NCI-H345 (cell line): ENCODE measurements at places on chromosomes 3 and 15.

GRCh38 chr3:41143421-41144031, 55.8 kb upstream of the CTNNB1 start:
- no peak for DNase-seq

DNA sequence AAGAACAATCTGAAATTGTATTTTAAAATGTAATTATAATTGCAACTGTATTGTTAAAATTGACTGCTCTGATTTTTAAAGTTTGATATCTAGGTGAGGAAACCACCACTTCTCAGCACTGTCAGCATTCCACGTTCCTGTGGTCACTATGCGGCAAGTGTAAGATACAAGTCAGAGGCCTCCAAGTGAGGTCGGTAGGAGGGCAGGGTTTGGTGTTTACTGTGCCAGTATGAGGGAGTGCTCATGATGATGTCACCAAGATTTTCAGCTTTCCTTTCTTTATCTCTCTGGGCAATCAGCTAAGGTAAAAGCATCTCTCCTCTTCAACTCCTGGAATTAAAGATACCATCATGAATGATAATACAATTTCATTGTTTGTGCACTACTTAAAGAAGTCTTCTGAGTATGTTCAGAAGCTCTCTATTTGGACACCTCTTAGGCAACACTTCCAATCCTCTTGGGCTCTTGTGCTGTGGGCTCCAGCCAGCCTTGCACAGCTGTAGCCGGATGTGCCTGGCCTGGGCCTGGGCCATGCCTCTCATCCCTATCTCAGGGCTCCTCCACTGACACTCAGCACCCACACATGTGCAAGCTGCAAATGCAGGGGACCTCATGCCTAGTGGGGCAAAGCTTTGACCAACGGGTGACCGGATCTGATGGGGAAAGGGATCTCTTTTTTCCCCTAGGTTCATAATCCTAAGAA, 42.9 kb downstream of the CCR3 start:
- no peak for DNase-seq

GRCh38 chr15:27538325-27538724, 560.8 kb downstream of the OCA2 start:
- peak; percentile 83 for DNase-seq

DNA sequence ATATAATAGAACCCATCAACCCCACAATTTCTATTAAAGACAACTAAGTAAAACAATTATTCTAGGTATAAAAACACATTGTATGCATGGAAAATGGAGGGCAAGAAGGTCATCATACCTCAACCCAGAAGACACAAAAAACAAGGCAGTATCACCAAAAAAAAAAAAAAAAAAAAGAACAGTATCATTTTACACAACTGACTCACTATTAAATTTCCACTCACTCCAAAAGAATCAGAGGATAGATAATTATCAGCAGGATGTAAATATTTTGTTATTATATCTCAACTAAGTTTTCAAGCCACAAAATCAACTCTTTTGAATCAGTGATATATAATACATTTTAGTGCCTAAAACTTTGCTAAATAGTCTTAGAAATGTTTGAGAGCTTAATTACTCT, 55.0 kb downstream of the CLASP2 start:
- no peak for DNase-seq

GRCh38 chr3:102258666-102259227, 176.1 kb upstream of the ZPLD1 start:
- DNase-seq = no peak

DNA sequence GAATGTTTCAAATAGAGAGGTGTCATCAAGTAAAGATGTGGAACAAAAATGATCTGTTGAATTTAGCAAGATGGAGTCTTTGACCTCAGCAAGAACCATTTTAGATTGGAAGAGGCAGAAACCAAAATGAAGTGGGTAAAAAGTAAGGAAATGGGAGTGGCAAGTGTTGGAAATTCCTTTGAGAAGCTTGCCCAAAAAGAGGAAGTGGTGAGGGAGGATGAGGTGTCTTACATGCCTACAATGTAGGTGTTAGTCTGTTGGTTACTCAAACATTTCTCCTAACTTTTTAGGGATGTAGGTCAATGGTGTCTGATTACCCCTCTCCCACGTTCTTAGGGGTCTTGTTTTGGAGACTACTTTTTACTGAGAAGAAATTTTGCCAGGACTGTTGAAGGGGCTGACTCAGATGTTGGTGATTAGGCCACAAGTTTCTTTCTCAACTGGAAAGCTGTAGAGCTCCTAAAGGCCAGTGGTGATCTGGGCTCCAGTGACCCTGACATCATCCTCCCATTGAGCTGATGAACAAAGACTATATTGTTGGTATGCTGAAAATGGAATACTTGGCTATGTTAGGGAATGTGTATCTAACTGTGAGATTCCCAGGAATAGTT, 5.1 kb downstream of the PPP2R3A start:
- no peak for DNase-seq

GRCh38 chr3:49841126-49841696, 15.2 kb downstream of the TRAIP start:
- no peak for DNase-seq

DNA sequence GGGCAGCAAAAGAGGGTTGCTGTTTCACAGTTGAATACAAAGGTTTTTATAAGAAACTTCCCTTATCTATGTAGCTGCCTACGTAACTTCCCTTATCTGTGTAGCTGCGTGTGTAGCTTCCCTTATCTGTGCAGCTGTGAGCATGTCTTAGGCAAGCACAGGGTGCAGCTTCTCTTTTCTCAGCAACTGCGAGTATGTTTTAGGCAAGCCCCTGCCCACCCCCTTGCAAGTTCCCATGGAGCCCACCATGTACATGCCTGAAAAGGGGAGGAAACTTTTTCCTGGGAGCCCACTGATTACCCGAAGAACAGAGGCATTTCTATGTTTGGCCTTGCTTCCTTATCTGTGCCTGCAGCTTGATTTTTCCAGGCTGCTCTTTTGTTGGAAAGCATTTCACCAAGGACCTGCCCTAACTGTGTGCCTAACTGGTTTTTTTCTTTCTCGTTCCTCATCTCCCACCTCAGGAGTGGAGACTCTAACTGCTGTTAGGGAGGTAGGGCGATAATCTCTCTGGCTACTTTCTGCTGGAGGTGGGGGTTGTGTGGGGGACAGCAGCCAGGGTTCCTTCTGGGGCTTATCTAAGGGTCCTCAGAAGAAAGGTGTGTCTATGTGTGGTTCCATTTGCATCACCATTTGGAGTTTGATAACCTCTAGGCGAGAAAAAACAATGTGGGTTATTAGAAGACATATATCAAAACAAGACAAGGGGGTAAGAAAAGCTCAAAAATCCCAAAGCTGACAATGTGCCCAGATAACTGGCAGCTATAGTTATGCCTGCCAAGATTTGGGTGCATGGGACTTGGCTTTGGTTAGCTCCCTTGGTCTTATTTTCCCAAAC, 26.0 kb downstream of the SORD start:
- DNase-seq = no peak

GRCh38 chr3:194035406-194036138, 100.4 kb upstream of the HES1 start:
- DNase-seq = no peak

DNA sequence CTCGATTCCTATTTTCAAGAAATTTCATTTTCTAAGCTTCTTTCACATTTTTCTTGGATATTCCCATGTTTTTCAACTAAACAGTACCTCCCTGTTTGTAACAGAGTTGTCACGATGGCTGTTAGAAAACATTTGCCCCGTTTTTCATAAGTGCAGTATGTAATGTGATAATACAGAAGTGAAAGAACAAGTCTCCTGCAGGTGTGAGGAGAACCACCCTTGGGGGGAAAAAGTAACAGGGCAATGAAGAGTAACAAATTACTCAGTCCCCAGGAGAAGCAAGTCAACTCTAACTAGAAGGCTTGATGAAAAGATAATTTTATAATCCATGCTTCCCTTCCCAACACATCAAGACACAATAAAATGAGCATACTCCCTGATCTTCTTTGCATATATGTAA, 493.3 kb downstream of the FOXP1 start:
- DNase-seq = no peak

DNA sequence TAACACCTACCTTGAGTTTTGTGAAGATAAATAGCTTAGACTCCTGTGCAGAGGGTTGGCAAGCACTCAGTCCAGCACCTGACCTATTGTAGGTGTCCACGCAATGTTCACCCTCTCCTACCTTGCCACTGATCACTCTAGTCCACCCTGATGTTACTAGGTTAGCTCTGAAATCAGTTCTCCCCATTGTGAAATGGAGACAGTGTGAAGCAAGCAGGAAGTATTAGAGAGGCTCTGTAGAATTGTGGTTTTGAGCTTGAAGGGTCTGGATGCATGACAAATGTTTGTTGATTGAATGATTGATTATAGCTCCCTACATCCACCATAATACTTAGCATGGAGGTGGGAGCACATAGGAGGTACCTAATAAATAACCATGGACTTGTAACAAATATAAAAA, 199.7 kb downstream of the RPLP1 start:
- no peak for DNase-seq

- no peak for DNase-seq
These were observed 73.0 kb upstream of the GOLIM4 start for GRCh38 chr3:168168743-168169142.

- peak; percentile 4 for DNase-seq
These were observed 308.4 kb downstream of the SQOR start for GRCh38 chr15:45943240-45943639.

DNA sequence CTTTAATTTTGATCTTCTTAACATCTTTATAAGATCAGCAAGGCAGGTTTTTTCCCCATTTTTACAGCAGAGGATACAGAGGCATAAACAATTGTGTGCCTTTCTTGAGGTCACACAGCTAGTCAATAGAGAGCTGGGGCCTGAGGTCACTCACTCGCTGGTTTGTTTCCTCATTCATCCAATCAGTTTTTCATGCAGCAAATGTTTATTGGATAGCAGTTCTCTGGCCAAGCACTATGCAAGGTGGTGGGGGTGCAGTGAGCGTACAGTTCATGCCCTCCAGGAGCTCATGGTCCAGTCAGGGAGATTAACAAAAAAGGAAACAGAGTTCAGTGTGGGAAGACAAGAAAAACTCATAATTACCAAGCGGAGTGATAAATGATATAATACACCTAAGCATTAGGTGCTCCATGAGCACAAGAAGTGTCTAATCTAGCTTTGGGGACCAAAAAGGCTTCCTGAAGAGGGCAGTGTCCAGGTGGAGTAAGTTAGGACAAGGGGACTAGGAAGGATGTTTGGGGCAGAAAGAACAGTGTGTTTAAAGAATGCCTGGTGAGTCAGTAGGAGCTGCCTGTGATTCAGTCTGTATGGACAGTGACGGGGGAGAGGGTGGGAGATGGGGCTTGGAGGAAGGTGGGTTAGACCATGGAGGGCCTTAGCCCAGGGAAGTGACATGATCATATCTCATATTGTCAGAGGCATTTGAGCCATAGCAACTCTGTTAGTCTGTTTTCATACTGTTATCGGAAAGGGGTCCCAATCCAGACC, 29.3 kb downstream of the MAP2K5 start:
- DNase-seq = no peak

- no peak for DNase-seq
These were observed 3.2 kb upstream of the ANXA2 start for GRCh38 chr15:60400944-60401343.

DNA sequence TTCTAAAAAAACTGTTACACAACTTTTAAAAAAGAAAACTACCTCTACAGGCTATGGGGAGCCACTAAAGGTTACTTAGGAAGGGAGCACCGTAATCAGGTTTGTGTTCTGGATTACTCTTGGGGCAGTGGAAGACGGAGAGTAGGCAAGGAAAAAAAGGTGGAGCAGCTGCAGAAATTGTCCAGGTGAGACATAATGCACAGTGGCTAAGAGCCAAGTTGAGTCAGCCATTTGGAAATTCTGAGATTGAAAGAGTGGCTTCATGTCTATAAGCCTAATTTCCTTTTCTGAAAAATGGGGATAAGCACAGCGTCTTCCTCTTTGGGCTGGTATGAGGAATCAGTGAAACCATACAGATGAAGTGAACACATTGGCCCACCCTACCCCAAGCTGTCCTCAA, 195.2 kb downstream of the CADPS start:
- DNase-seq = no peak

DNA sequence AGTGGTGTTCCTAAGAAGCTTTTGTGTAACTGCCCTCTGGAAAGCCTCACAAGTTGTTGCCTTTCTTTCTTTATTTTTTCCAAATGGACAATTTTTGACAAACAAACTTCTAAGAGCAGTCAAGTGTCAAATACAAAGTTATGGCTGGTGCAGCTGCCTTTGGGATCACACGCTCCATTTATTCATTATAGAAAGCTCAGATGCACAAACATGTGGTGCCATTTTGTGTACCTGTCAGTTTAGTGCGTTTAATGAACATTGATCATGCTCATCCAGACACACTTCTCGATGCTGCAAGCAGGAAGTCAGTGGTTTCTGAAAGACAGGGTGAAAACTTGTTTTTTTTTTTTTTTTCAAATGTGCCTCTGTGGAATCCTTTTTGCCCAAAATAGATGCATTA, 324.5 kb downstream of the CNTN4 start:
- peak; percentile 54 for DNase-seq

- DNase-seq = no peak
These were observed 835 bp downstream of the SEMA5B start for GRCh38 chr3:123026565-123027291.

DNA sequence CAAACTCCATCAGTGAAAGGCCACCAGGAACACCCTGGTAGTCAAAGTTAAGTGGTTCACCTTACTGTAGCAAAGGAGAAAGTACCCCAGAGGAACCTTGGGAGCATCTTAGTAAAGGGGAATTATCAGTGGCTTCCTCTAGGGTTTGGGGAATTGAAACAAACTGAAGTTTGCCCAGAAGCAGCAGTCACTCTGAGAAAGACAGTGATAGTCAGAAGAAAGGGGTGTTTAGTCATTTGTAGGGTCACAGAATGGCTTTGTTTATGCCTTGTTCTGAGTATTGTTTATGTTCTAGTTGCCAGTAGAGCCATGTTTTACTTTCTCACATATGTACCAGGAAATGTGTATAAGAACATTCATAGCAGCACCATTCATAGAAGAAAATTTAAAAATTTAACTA, 93.8 kb downstream of the FHIT start:
- no peak for DNase-seq

- DNase-seq = no peak
These were observed 3.6 kb downstream of the STIMATE start for GRCh38 chr3:52893723-52894122.

GRCh38 chr3:112508860-112509259, 9.6 kb upstream of the BTLA start:
- DNase-seq = no peak

GRCh38 chr3:64398476-64398875, 173.2 kb upstream of the PRICKLE2 start:
- DNase-seq = no peak
